Head of caudate nucleus (tissue), 42 donors: ENCODE measurements at places on chromosomes 2 and 18.

DNA sequence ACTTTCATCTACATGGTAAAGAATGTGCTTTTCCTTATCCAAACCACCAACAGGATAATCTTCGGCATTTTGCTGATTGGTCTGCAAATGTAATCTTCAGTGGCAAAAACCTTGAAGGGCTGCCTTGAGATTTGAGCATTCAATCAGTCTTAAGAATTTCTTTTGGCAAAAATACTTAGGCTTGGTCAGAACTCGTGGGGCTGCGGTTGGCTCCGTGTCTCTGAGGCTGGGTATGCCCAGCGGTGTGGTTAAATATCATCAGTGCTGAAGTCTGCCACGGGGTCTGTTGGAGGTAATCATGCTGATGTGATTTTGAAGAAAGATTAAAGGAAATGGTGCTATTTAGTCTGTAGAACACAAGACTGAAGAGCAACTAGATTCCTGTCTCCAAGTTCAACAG lies 262.6 kb downstream of the EN1 start:
- DNase-seq: no peak

DNA sequence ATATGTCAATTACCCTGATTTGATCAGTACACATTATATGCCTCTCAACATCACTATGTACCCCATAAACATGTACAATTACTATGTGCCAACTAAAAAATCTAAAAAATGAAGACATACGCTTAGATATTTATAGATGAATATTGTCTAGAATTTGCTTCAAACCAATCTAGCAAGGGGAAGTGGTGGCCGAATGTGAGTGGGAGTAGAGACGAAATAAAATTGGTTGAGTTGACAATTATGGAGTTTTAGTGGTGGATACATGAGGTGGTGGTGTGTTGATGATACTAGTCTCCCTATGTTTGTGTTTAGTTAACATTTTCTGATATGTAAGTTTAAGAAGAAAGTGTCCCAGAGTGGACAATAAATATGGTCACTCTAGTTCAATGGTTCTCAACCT lies 49.0 kb downstream of the SDC1 start:
- DNase-seq: no peak

DNA sequence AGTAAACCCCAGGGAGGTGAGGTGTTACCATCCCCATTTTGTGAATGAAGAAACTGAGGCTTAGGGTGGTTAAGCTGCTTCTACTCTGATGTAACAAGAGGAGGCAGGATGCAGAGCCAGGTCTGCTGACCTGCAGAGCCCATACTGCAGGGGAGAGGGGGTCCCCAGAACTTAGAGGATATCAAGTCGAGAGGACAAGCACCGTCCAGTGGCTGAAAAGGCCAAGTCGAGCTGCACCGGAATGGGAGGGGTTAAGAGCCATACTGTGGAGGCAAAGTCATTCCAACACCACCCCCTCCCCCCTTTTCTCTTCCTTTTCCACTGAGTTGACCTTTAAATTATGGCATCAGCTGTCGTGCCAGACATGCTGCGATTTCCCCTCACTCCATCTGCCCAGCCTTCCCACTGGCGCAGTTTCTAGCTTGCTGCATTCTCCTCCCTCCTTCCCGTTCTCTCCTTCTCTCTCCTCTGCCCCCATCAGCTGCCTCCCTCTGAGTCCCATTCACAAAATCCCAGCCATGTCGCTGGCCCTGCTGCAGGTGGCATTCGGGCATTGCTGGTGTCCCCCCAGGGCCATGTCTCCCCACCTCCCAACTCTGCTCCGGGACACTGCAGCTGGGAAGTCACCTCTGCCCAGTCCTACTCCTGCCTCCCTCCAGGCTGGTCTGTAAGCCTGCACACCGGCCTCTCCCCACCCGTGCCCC lies 346.9 kb downstream of the DYSF start:
- DNase-seq: no peak

DNA sequence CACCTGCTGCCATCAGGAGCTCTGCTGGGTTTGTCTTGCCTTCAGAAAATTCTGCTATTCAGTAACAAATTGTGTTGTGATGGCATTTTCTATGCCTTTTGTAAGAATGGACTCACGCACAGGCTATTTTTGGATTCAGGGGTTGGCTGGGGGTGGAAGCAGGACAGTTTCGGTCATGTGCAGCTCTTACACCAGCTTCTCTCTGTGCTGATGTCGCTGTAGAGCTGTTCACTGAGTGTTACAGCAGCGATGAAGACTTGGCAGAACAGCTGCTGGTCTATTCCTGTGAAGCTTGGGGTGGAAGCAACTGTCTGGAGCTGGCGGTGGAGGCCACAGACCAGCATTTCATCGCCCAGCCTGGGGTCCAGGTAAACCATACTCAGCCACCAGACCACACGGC lies 49.2 kb downstream of the TRPM8 start:
- peak; percentile 16 for DNase-seq

- DNase-seq: no peak
Measured at GRCh38 chr2:190877436-190877835, 3.2 kb upstream of the GLS start.

DNA sequence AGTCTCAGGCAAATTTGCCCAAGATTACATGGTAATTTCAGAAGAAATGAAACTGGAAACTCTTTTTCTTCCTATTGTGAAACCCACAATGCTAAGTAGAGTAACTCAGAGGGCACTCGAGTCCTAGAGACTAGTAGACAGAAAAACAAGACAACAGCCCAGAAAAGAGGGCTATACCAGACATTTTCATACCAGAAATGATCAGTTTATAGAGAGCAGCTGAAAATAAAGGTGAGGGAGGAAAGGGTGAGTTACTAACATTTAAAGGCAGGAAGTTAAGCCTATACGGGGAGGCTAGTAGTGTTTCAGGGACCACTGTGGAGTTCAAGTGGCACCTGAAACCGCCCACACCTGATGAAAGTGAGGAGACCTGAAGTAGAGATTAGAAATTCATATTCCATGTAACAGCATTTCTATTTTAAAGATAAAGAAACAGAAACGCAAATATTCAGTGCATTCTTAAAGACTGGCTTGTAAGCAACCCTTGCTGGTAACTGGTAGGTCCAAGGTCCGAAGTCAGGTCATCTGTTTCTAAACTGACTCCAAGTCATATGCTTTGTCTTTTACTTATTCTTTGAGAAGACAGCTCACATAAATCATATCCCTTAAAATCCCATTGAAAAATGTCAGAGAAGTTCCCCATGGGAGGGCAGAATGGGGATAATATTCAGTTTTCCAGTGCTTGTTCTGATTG lies 145.1 kb upstream of the ITGB6 start:
- no peak for DNase-seq

GRCh38 chr2:195105581-195105980 lies 551.4 kb upstream of the SLC39A10 start:
- no peak for DNase-seq

GRCh38 chr2:183408562-183408961 lies 284.3 kb downstream of the NUP35 start:
- DNase-seq: no peak

GRCh38 chr2:82317012-82317411 lies 2012.5 kb upstream of the LRRTM1 start:
- no peak for DNase-seq

GRCh38 chr18:48943333-48943732 lies 7.4 kb downstream of the SMAD7 start:
- DNase-seq: no peak

GRCh38 chr2:33015421-33016142 lies 68.8 kb downstream of the LTBP1 start:
- no peak for DNase-seq

- DNase-seq: no peak
Measured at GRCh38 chr18:75041586-75041985, 167.4 kb downstream of the PTGR3 start.

DNA sequence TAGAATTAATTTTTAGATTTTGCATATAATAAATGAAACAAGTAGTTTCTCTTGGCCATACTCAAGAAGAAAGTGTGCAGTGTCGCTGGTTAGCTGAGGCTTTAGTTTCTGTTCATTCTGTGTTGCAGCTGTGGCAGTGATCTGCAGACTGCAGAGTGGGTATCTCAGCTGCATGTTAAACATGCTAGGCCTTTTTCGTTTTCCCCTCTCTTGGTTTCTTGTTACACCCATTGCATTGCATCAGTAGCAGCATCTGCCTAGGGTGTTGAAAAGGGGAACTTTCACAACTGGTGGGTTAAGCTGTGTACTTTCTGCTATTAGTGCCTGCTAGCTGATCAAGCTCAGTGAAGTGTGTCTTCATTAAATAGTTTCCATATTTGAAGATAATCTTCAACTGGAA lies 51.3 kb downstream of the ACSL3 start:
- no peak for DNase-seq

DNA sequence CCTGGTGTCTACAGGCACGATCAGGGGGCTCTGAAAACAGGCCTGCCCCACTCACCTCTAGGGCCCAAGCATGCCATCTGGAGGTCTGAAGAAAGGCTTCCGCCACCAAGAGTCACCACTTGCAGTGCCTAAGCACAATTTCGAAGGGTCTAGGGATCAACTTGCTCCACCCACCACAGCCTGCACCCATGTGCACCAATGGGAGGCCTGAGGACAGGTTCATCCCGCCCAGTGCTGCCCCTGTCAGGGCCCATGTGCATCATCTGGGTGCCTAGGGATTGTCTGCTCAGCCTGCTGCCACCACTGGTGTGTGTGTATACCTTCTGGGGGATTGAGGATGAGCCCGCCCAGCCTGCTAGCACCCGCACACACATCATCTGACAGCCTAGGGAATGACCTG lies 121.0 kb upstream of the ACVR1C start:
- DNase-seq: no peak

DNA sequence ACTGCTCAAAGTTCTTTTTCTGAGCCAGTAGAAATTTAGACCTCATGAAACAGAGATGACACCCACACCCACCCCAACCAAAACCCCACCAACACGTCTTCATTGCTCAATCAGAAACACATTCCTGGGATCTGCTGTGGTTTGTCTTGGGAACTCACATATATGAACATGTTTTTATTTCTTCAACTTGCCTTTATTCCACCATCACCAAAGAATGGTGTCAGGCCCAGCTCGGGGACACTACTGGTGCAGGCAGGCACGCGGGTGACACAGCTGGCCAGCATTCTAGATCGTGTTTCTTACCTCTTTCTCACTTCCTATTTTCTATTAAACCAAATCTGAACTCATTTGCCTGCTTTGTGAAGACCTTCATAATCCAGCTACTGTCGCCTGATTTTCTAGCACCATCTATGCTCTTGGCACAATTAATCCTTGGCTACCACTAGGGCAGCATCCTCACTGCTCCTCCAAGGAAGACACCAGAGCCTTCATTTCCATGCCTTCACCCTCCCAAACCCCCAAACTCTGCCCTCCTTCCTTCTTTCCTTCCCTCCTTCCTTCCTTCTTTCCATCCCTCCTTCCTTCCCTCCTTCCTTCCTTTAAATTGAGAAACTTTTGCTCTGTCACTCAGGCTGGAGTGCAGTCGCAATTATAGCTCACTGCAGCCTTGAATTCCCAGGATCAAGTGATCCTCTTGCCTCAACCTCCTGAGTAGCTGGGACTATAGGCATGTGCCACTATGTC lies 157.1 kb downstream of the BCL2 start:
- no peak for DNase-seq

DNA sequence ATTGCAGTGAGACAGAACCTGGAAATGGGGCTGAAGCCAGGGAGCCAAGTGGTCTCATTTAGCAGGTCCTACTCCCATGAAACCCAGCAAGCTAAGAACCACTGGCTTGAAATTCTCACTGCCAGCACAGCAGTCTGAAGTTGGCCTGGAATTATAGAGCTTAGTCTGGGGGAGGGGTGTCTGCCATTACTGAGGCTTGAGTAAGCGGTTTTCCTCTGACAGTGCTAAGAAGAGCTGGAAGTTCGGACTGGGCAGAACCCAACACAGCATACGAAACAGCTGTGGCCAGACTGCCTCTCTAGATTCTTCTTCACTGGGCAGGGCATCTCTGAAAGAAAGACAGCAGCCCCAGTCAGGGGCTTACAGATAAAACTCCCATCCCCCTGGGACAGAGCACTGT lies 305.7 kb upstream of the SETBP1 start:
- DNase-seq: no peak

DNA sequence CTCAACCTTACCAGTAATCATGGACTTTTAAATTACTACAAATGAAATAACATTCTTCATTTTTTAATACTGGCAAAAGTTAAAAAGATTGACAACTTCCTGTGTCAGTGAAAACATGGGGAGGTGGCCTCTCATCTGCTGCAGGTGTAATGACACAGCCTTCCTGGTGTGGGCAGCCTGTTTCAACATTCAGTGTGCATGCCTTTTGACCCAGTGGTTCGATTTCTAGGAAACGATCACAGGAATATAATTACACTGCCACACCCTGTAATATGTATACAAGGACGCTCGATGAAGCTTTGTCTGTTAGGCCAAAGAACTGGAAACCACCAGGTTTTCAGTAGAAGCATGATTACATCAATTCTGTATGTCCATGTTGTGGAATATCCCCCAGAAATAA lies 68.7 kb downstream of the MTHFD2 start:
- no peak for DNase-seq

- DNase-seq: no peak
Measured at GRCh38 chr18:36440614-36441013, 143.1 kb downstream of the FHOD3 start.

- DNase-seq: no peak
Measured at GRCh38 chr2:236776206-236776605, 206.6 kb downstream of the ACKR3 start.

DNA sequence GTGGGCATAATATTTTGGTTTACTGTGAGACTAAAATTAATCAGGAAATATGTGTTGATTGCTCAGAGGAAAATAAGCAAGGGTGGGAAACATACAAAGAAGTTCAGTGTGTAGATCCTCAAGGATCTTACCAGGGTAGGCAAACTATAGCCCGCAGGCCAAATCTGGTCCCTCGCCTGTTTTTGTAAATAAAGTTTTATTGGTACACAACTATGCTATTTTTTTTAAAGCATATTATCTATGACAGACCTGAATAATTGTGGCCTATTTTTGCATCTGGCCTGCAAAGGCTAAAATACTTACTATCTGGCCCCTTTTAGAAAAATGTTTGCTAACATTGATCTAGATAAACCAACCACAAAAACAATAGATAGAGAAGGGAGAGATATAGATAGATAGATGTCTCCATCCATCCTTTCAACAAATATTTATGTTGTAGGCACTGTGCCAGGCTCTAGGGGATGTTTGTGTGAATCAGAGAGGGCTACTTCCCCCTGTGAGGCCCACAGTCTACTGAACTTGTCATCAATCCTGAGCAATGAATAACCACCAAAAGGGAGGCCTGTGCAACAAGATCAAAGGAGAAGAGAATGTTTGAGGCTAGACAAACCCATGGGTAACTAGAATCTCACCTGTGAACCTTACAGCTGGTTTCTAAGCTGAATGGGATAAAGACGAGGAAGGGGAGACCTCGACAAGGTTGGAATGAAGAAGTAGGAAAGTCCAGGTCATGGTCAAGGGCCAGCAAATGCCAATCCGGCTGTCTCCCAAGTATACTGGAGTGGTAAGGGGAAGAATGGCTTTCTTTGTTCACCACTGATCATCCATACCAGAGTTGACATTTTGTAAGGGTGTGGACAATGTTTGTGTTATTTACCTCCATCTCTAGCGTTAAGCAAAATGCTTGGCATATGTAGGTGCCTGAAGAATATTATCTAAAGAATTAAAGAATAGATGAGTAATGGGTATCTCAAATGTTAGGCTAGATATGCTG lies 23.6 kb downstream of the ALPK2 start:
- DNase-seq: no peak
